ENCODE measurements at places on chromosomes 2 and 18.

- DNase-seq, result no peak
Measured at GRCh38 chr2:225275443-225275842, 124.1 kb upstream of the NYAP2 start.

DNA sequence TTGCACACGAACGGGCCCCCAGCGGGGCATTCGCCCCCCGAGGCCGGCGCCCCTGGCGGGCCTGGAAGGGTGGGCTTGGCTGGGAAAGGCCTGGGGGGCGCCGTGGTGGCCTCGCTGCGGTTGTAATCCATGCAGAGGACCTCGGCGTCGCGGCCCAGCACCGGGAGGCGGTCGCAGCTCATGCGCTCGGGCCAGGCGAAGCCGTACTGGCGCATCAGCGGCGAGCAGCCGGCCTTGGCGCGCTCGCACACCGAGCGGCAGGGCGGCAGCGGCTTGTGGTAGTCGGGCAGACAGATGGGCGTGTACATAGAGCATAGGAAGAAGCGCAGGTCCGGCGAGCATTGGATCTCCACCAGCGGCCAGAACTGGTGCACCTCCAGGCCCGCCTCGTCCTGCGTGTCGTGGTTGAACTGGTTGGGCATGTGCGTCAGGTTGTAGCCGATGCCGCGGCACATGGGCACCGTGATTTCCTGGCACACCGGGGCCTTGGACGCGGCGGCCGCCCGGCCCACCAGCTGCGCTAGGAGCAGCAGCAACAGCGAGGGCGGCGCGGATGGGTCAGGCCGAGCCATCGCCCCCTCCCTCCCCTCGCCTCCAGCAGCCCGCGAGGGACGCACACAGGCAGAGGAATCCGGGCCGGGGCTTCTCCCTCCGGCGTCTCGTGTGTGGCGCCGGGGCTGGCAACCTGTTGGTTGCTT is 1.4 kb downstream of the FZD5 start:
- no peak for DNase-seq

DNA sequence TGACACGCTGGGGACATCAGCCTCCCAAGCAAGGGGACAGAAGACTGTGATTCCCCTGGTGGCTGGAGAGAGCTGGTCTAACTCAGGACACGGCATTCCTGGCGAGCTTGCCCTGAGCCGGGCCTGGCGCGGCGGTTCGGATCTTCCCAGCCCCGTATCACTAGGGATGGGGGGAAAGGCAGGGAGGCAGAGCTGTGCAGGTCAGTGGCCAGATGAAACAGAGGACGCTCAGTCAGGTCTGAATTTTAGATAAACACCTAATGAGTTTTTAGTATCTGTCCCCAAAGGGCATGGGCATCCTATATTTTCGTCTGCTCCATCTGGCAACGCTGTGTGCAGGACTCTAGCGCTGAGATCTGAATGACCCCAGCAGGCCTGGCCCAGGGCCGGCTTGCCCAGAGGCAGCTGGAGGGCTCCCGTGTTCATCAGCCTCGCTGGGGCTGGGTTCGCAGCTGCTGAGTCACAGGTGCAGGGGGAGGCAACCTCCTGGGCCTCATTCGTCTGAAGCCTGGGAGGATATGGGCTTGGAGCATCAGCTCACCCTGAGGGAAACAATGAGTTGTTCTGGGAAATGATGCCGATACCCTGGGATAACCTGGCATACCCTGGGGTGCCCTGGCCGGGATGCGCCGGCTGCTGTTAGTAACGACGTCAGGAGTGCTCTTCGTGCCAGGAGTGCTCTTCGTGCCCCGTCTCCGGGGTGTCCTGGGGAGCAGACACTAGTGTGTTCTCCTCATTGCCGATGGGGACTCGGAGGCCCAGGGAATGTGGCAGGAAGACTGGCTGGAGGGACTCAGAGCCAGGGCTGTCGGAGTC is 48.1 kb upstream of the HPCAL1 start:
- no peak for DNase-seq

DNA sequence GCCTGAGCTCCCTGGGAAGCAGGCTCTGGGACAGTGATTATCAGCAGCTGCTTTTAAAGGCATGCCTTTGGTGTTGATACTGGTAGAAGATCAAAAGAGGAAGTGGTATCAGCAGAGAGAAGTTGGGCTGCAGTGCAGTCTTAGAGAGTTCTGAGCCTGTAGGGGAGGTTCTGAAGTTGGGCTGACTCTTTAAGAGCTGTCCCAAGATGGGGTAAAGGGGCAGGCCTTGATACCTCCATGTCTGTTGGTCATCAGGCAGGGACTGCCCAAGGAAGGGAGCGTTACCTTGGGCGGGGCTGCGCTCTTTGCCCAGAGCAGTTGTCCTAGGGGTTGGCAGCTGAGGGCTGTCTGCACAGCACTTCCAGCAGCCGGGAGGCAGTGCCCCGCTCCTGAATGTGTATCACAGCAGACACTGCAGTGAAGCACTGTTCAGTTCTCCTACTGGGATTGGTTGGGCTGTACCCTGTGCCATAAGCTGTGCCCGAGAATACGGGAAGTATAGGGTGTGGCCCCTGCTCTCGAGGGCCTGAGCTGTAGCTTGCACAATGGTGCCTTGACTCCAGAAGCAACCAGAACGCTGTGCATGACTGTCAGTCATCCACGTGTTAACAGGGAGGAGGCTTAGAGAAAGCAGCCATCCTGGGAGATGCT is 177.0 kb downstream of the CTIF start:
- DNase-seq, result no peak

GRCh38 chr2:84741182-84741822 is 139.6 kb downstream of the TRABD2A start:
- DNase-seq, result no peak

GRCh38 chr18:34528177-34528576 is 181.9 kb upstream of the DTNA start:
- DNase-seq, result no peak

DNA sequence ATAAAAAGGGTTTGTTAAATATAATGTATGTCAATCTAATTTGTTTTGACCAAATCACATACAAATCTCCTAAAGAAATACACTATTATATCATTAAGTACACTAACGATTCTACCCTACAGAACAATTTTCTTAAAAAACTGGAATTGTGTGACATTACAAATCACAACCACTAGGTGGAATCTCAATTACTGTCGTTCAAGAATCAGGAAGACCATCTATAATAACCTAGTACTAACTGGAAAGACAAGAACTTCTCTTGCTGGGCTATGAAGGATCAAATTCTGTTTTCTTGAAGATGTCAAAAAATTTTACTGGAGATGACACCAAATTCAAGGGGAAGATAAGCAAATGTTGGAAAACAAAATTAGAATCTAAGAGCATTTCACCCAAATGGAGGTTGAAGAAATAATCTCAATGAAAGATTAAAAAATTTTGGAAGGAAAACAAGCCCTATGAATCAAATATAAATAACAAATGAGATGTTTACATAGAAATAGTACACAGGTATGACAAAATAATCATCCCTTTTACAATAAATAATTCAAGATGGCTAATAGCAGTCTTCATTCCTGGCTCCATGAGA is 110.9 kb downstream of the STK39 start:
- peak; percentile 14 for DNase-seq

DNA sequence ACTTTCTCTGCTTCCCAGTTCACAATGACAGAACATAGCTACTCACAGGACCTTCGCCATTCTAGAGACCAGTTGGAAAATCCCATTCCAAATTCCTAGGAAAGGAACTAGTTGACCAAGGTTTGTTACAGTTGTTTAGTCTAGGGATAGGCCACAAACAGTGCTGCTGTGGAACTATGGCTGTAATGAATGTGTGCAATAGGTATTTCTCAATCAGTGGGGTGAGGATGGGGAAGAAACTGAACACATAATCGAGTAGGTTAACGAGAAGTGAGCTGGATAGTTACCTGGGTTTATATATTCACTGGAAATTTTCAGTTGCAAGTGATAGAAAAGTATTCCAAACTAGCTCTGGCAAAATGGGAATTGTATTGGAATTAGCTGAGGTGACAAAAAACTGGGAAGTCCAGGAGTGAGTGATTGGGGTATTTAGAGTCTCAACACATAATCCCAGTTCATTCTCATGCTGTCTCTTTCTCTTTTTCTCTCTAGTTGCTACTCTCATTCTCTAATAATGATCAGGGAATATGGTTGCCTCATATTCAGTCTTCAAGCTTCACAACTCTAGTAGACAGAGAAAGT is 18.2 kb upstream of the HMSD start:
- no peak for DNase-seq

DNA sequence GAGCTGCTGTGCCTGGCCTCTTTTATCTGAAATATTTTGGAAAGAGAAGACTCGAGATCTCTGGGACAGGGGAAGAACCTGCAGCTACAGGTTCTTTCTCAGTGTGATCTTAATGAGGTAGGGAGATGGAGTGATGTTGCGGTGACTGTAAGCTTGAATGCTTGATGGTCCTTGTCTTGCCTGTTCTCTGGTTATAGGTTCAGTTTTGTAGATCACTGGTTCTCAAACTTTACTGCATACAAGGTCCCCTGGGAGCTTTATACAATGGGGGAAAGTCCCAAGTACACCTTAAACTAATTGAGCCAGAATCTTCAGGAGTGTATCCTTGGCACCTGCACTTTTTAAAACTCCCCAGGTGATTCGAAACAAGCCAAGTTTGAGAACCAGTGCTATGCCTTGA is 136.7 kb upstream of the CXCR4 start:
- DNase-seq, result no peak

DNA sequence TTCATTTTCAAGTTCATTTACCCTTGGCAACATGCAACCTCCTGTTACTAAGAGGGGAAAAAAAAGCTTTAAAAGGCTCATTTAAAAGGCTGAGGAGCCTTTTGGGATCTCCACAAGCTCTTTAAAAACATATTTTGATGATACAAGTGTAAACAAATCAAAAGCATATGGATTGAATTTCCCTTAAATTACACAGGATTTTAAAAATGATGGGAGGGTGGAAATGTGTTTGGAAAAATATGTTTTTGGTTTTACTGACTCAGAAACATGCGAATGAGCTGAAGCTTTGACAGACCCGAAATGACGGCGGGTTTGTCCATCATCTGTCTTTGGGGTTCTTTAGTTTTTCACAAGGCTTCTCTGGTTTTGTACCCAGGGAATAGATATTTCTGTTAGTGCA is 180.6 kb upstream of the CCDC68 start:
- no peak for DNase-seq

- DNase-seq, result peak; percentile 91
Measured at GRCh38 chr2:38076152-38076709, 280 bp upstream of the CYP1B1 start.

Data from KG1 (cell line).